G401 (cell line): ENCODE measurements at places on chromosomes 7 and 10. TPM values are rescaled to one million over a fixed set of nuclear protein-coding genes. Genes with fewer than 3 reads are reported as not detected.

DNA sequence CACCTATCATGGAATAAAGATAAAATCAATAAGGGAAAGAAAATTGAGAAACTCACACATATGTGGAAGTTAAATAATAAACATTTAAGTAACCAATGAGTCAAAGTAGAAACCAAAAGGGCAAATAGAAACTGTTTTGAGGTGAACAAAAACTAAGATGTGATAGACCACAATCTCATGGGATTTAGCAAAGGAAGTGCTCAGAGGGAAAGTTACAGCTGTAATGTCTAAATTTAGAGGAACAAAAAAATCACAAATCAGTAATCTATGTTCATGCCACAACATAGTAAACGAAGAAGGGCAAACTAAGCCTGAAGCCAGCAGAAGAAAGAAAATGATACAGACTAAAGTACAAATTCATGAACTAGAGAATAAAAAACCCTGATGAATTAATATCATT lies 16.3 kb downstream of the CYP3A4 start:
- no peak for DNase-seq

The SP4 gene
- total RNA-seq: 8.3 and 13.8 TPM in 2 replicates

- DNase-seq: peak; percentile 54
Measured at GRCh38 chr7:155001756-155002410, 1.0 kb downstream of the PAXIP1 start.

DNA sequence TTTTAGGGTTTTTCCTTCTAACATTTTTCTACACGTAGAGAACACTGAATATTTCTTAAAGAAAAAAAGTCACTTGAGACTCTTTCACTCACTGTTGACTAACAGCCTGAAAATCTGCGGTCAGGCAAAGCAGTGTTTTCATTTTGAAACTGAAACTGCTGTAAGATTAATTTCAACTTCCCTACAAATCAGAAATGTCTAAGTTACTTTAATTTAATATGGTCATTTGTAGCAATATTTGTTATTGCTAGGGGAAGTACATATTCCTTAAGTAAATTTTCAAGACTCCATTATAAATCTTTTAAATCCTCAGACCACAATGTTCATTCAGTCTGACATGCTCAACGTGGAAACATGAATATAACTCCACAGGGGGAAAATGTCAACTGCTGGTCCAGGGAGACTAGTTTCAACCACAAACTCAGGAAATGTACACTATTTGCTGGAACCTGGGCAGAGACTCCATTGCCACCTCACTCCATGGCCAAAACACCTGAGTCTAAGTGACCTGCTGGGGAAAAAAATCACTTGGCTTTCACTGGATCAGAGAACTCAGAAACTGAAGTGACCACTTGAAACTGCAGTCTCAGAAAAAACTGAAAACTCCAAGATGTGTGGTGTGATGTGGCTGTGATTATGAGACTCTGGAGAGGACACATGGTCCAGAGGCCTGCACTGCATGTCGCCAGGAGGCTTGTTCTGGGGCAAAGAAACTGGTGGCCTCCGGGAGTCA lies 161.2 kb downstream of the TAX1BP1 start:
- DNase-seq: no peak
